ENCODE measurements at places on chromosomes 13 and 19.

- no peak for DNase-seq
These were observed 14.0 kb upstream of the URI1 start for GRCh38 chr19:29927944-29928625.

DNA sequence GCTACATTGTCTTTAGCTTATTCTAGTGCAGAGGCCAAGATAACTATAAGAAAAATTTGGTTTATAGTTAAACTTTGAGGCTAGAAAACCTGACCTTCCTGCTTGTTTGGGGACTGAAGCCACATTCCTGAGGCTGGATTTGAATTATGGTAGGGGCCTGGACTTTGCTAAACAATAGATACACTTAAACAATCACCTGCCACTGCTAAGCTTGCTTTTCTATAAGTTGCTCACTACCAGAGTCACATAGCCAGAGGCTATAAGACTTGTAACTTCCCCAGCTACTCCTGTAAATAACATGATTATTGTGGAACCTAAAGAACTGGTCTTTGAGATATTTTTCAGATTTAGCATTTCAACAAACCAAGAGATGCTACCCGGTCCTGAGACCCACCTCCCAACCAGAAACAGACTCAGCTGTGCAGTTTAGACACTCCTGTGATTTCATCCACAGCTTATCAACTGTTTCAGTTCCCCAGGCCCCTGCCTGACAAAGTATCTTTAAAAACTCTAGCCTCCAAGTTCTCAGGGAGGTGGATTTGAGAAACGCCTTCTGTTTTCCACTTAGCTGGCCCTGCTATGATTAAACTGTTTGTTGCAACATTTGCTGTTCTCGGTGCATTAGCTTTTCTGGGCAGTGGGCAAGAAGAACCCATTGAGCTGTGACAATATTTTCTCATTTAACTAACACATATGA, 77.7 kb downstream of the MIPEP start:
- DNase-seq, result no peak

GRCh38 chr19:2305452-2306280, 2.3 kb downstream of the LINGO3 start:
- DNase-seq, result no peak

DNA sequence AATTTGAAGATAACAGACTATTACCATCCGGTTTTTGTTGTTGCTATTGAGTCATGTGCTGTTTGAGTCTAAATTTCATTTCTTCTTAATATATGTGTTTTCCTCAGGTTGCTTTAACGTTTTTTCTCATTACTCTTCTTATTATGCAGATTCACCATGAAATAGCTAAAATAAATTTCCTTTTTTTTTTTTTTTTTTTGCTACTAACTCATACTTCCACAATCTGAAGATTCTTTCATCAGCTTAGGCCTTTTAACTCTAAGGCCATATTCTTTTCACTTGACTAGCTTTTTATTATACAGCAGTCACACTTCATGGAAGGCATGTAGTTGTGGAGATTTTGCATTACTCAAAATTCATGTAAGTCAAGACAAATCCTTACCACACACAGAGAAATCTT, 23.9 kb upstream of the RCBTB2 start:
- no peak for DNase-seq

GRCh38 chr19:52923778-52924593, 758 bp upstream of the ZNF888 start:
- no peak for DNase-seq

DNA sequence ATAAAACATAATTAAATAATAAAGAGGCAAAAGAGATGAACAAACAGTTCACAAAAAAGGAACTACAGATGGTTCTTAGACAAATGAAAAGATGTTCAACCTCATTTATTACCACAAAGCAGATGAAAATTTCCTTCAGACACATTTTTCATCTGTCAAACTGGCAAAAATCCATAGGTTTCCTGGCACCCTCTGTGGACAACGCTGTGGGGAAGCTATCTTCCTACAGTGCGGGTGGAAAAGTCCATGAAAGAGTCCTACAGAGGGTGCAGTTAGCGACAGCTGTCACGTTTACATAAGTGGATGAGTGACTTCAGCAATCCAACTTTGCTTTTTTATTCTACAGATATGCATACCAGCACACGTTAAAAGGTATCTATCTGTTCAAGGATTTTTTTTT, 30.3 kb upstream of the PDCD5 start:
- DNase-seq, result no peak

DNA sequence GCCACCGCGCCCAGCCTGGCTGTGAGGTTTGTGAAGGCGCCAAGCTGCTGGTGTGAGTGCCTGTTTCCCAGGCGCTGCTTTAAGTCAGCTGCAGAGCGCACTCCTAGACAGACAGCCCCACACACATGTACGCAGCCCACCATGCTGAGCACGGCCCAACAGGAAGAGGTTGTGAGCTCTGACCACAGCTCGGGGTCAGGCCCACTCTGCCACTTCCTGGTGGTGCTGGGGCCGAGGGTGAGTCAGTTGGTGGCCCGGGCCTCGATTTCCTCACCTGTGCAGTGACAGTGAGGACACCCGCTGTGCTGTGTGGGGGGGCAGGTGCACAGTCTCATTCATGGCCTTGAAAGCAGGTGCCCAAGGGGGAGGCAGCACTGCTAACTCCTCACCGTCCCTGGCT, 106.7 kb downstream of the KDM4B start:
- DNase-seq, result no peak

- DNase-seq, result no peak
These were observed 1169.7 kb downstream of the DIAPH3 start for GRCh38 chr13:58994077-58994476.

DNA sequence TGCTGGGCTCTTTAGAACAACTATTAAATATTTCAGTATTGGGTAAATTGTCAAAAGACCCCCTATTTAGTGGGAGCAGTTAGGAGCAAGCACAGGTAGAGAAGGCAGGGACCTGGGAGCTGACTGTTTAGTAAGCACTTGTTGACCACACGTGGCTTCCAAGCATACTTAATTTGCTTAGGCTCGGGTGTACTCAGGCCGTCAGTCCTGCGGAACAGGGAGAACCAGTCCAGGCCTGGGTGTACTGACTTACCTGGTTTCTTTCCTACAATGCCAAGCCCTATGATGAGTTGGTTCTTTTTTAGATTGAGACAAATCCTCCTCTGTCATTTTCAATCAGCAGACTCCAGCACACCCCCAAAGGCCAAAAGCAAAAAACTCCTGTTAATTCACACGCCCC, 90.0 kb downstream of the WDFY2 start:
- no peak for DNase-seq

DNA sequence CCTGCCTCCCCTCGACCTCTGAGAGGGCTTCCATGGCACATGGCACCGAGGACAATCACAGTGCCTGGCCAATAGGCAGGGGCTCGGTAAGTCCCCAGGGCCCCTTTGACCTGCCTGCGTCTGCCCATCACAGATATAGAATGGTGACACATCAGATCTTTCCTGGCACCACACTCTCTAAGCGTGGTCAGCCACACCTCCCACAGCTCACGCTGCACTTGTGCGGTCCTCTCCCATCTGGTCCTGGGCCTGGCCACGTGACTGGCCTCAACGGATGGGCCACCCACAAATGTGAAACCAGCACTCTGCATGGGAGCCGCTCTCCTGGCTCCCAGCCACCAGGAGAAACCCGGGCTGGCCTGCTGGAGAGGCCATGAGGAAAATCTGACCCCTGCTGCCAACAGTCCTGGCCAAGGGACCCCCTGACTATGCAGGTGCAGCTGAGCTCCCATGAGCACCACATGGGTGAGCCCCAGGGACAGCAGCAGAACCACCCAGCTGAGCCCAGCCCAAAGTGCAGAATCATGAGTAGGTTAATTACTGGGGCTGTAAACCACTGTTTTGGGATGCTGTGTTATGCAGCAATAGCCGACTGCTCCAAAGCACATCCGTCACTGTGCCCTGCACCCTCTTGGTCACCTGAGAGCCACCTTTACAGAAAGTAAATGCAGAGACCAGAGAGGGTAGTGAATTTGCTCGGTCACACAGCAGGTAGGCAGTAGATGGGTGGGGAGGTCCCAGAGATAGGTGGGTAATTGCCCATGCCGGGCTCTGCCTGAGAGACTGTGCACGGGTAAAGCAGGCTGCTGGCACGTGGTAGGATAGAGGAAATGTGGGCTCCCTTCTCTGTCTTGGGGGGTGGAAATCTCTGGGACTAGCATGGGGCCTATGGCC, 9.7 kb upstream of the MEF2B start:
- no peak for DNase-seq

GRCh38 chr13:92827503-92827902, 399.1 kb upstream of the GPC6 start:
- DNase-seq, result no peak

DNA sequence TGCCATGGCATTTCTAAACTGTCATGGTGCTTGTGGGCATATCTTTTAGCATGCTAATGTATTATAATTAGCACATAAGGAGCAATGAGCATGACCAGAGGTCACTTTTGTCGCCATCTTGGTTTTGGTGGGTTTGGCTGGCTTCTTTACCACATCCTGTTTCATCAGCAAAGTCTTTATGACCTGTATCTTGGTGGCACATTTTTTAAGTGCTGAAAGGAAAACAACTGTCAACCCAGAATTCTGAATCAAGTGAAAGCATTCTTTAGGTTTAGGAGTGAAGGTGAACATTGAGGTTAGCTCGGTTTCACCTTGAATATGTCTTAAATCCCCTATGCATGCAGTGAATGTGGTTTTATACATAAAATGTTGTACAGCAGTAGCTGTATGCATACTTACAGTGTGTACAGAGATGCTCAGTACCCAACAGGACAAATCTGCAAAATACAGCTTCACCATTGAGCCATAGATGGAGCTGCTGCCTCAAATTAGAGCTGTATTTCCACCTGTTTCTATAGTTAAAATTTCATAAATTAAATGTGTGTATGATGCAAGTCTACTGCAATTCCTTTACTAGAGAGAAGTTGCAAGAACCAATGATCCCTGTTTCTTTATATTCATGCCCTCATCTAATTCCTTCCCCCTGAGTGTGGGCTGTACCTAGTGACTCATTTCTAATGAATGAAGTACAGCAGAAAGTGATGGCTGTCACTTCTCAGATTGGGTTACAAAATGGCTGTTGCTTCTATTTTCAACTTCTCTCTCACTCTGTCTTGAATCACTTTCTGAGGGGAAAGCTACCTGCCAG, 25.2 kb upstream of the IGSF23 start:
- DNase-seq, result peak; percentile 86

DNA sequence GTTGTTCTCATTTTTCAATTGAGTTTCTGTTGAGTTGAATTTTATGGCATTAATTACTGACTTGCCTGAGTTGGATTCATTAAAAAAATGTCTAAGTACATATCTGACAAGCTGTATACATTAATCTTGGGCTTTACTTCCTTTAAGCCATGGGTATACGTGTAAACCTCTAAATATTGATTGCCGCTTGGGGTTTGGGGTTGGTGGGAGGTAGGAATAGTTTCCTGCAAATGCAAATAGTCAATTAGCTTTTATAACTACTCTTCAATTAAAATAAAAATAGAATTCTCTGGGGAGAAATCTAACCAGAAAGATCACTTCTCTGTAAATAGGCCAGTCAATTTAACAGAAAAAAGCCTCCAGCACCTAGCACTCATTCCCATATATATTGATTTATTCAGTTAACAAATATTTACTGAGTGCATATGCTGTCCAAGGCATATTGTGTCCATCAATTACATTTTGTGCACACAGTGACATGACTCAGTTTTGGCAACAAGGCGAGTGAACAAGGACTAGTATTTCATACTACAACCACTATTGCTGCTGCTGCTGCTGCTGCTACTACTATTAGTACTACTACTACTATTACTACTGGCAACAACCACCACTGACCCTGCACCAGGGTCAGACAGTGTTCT, 306.8 kb downstream of the RFC3 start:
- DNase-seq, result no peak

DNA sequence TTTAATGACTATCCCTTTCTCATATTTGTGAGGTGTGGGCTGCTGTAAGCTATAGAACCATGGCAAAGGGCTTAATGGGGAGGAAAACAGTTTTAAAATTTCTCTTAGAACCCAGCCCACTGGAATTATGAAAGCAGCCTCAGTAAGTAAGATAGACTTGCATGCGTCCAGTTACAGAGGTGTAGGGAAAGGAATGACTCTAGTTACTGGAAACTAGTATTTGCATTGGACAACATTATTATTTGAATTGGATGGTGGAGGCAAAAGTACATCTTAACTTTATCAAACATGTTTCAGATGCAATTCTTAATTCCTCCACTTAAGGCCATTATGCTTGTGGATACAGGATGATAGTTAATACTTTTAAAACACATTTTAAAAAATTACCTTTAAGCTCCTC, 292.9 kb downstream of the SPRY2 start:
- no peak for DNase-seq

- DNase-seq, result no peak
These were observed 72.1 kb downstream of the KLF12 start for GRCh38 chr13:74061926-74062595.

DNA sequence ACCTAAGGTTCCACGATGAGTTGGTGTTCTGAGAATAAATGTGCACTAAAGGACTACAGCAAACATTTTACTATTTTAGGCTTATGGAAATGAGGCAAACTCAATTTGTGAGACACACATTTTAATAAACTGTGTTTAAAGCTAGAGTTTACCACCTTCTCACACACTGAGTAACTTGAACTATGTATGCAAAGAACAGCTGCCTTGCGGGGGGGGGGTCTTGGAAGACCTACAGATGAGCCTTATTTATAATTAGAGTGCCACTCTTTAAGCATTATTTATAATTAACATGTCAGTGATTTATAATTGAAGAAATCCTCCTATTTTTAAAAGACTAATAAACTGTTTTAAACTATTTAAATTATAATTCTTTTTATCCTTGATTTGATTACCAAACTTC, 300.4 kb downstream of the DLEU7 start:
- DNase-seq, result no peak

DNA sequence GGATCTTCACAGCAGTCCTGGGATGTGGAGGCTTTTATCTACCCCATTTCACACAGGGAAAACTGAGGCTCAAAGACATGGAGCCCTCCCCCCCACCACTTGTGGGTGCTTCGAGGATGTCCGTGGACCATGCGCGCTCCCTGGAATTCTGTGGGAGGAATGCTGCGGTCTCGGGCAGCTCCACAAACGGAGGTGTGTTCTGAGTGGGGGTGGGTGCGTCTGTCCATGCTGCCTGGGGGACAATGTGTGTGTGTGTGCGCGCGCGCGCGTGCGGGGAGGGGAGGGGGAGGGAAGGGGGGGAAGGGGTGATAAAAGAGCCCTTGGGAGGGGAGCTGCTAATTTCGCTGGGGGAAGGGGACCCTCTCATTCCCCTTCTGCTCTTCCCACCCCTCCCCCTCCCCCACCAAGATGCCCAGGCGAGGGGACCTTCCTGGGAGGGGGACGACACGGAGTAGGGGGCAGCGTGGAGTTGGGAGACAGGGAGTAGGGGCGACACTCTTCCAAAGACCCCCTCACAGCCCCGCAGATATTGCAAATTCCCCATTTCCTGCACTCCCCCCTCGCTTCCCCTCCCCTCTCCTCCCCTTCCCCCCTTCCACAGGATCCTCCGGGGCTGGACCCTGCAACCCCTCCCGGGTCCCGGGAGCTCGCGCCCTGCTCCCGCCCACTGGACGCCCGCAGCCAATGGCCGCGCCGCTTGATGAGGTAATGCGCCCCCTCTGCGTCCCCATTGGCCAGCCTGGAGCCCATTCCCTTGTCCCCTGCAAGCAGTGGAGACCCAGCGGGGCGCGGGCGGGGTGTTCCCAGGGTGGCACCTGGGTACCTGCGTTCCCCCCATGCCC, 18.9 kb upstream of the ZNRF4 start:
- DNase-seq, result peak; percentile 55

- no peak for DNase-seq
These were observed 110.3 kb downstream of the GADD45B start for GRCh38 chr19:2586196-2586595.
